AG04450 (cell line): ENCODE measurements at places on chromosomes 11 and 22. TPM values are rescaled to one million over a fixed set of nuclear protein-coding genes. Genes with fewer than 3 reads are reported as not detected.
A peak's percentile ranks its signal among the peaks of the same experiment; 100 is the strongest.

DNA sequence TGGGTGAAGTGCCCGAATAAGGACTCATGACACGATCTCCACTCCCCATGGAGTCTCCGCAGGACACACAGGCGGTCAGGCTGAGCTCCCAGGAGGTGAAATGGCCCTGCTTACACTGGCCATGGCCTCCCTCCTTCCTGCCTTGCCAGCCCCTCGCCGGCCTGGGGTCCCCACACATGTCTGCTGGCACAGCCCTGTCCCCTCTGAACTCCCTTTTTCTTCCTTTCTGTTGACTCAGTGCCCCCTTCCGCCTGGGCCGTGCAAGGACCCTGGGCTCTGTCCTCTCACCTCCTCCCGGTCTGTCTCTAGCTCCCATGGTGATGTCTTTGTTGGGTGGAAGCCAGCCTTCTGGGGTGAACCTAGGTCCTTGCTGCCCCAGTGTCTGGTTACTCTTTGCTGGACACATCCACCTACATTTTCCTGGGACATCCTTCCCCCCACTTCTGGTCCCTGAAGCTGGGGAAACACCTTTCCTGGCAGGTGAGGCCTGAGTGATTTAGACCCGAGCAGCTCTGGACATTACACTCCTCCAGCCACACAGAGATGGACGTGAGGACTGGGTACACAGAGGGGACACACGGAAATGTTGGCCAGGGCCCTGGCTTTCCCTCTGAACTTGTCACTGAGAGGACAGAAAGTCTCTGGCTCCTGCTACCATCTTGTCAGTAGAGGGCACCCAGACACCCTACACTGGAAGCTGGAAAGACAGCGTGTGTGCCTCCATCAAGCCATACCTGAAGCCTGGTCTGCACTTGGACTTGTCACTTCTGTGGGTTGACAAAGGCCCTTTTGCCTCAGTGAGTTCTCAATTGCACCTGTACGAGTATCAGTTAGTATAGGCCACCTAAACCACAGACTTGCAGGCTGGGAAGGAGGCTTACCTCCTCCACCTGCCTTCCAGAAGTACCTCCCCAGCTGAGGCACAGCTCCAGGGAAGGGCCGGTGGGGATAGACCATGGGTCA is 864.3 kb downstream of the TBC1D22A start:
- no peak for DNase-seq

GRCh38 chr11:91761406-91762025 is 463.1 kb upstream of the FAT3 start:
- DNase-seq, result no peak

The ADAMTS15 gene
- polyA plus RNA-seq, result 4.7 and 5.8 TPM in 2 replicates

The SMTNL1 gene
- not detected in 2 replicates for polyA plus RNA-seq

- peak; percentile 29 for DNase-seq
Observed at GRCh38 chr22:45240810-45241631, at the start of gene KIAA0930. Gene KIAA0930 (minus strand): TSS chr22:45240894. CDS start chr22:45240703, 191 bp downstream.

GRCh38 chr11:69489031-69489745 is 7.7 kb downstream of the LINC01488 start:
- no peak for DNase-seq

DNA sequence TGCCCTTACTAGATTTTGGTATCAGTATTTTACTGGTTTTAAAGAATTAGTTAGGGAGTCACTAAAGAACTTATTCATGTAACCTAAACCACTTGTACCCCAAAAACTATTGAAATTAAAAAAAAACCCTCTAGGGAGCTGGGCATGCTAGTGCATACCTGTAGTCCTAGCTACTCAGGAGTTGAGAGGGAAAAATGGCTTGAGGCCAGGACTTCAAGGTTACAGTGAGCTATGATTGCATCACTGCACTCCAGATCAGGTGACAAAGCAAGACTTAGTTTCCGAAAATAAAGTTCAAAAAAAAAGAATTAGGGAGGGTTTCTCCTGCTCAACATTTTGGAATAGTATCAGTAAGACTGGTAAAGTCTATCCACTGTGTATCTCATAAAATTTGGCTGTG is 364.4 kb upstream of the LUZP2 start:
- no peak for DNase-seq

DNA sequence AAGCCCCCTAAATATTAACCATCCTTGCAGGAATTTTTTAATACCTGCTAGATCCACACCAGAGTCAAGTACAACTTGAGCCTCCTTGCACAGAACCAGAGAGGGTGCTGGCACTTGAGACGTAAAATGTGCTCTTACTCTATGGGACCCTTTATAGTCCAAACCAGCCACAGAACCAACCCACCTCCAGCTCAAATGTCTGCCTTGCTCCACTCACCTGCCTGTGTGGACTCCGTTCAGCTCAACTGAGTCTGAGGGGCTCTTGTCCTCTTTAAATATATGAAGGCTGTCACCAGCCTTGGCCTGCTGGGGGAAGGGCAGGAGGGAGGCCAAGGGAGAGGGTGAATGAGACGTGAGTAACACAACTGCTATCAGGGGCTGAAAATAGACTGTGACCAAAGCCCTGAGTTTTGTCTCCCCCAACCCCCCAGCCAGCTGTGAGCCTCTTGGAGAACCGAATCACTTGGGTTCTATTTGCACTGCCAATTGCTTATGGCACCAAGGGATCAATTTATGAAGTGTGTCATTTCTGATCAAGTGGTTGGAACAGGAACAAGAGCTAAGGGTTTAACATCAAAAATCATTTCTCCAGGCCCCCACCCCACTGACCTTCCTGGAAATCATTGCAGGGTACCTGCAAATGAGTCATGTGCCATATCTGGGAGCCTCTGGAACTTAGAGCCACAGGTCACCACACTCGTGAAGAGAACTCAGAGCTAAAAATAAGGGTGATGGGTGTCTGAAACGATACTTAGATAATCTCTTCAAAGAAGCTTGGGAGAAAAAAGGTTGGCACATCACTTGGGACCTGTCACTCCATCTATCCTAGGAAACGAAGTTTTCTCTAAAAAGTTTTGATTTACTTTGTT is at the start of gene CSRP3:
CSRP3 (minus strand) TSS at position 247 of the 869 bp plus-strand sequence. CDS start 9,535 bp downstream, outside the sequence.
- no peak for DNase-seq

DNA sequence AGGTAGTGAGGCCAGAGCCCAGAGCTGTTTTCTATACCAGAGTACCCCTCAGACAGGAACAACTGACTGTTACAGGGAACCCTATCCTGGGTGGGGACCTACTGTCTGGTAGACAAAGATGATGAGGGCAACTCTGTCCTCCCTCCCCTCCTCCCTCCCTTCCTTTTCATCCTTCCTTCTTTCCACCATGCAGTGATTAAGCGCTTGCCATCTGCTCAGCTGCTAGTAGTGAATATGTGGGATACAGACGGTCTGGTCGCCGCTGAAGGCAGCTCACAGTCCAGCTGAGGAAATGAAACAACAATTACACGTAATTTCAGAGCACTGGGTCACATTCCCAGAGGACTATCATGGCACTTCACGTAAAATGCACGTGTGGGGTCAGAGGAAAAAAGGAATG is 597.1 kb downstream of the BUD13 start:
- no peak for DNase-seq

The OR51B4 gene
- 0.67 and 0.82 TPM in 2 replicates for polyA plus RNA-seq

DNA sequence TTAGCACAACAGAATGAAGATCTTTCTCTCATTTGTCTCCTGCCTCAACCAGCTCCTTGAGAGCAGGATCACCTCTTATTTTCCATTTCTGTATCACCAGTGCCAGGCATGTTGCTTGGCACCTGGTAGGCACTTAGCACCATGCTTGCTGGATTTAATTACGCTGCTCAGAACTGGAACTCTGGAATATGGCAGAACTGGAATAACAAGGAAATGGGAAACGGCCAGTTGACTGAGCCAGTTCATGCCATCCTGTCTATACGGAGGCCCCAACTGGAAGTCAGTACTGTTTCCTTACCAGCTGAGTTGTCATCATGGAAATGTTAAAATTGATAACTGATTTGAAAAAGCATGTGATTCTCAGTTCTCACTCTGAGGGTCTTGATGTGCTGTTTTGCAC is 69.5 kb upstream of the YWHAH start:
- no peak for DNase-seq

The PTPRCAP gene
- polyA plus RNA-seq, result 0.07 and 0.12 TPM in 2 replicates

The TPBGL gene
- polyA plus RNA-seq, result 0.02 TPM in 1 of 2 replicates, not detected in the other

- no peak for DNase-seq
Observed at GRCh38 chr11:125433454-125434121, 62.5 kb downstream of the FEZ1 start.

GRCh38 chr22:35540595-35541253 is at the start of gene RASD2:
Gene RASD2 (plus strand): TSS chr22:35540831. CDS start chr22:35546810, 5,979 bp downstream.
- no peak for DNase-seq

DNA sequence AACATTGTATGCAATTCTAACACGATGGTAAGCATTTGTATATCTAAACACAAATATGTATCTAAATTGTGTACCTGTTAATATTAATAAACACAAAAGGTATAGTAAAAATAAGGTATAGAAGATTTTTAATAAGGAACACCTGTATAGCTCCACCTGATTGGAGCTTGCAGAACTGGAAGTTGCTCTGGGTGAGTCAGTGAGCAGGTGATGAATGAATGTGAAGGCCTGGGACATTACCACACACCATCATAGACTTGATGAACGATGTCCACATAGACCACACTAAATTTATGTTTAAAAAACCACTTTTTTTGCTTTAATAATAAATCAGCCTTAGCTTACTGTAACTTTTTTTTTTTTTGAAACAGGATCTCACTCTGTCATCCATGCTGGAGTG is 97.6 kb upstream of the CLMP start:
- no peak for DNase-seq

DNA sequence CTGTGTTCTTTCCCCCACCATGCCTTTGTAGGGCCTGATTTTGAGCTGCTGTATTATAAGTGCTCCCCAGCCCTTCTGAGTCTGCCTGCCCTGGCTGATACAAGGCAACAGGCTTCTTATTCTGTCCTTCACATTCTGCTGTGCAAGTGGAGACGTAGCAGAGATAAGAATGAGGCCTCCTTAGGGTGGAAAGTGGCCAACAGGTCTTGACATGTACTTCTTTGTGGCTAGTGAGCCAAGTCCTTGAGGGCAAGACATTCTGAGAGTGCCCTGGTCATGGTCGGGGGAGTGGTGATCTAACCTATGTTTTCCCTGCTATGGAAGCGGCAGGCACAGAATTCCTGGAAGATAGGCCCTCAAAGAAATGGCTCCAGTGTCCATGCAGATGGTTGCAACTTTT is 235.7 kb upstream of the CADM1 start:
- DNase-seq, result no peak

GRCh38 chr22:43473031-43473430 is 61.2 kb downstream of the MPPED1 start:
- no peak for DNase-seq

The MMP8 gene
- 0.04 TPM in 1 of 2 replicates, not detected in the other for polyA plus RNA-seq

- DNase-seq, result no peak
Observed at GRCh38 chr22:40411506-40411861, 41.1 kb downstream of the SGSM3 start.

DNA sequence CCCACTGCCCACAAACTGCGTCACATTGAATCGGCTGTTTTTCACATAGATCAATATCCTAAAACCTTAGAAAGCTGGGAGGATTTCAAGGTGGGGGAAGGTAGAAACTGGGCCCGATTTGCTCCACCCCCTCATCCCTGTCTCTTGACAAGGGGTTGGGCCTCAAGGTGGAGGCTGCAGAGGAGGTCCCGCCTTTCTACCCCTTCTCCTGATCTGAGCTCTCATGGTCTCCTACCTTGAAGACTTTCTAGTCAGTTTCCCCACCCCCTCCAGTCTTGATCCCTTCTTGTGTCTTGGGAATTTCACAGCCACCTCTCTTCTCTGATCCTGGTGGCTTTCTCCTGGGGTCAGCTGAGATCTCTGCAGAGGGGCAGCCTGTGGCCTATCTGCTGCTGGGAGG is 4.5 kb upstream of the STARD10 start:
- no peak for DNase-seq

The KLHL35 gene
- polyA plus RNA-seq, result 0.81 and 1.0 TPM in 2 replicates

DNA sequence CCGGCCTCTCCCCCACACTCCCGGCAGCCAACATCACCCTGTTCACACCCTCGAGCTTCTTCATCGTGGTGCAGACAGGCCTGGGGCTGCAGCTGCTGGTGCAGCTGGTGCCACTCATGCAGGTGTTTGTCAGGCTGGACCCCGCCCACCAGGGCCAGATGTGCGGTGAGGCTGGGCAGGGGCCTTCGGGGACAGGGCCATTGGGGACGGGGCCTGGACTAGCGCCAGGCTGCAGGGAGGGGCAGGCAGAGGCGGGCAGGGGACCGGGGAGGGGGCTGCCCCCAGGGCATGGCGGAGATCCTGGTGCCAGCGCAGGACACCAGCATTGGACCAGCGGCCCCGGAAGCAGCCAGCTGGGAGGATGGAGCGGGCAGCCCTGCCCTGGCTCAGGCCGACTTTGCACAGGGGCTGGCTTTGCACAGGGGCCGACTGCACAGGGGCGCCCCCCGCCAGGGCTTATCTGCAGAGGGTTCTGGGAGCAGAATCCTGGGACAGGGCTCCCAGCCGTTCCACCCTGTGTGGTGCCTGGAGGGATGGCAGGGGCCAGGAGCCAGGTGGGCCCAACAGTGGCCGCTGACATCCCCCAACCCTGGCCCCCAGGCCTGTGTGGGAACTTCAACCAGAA is 8.6 kb downstream of the MUC5B start:
- DNase-seq, result no peak

- no peak for DNase-seq
Observed at GRCh38 chr11:86747801-86748200, 52.5 kb upstream of the PRSS23 start.

DNA sequence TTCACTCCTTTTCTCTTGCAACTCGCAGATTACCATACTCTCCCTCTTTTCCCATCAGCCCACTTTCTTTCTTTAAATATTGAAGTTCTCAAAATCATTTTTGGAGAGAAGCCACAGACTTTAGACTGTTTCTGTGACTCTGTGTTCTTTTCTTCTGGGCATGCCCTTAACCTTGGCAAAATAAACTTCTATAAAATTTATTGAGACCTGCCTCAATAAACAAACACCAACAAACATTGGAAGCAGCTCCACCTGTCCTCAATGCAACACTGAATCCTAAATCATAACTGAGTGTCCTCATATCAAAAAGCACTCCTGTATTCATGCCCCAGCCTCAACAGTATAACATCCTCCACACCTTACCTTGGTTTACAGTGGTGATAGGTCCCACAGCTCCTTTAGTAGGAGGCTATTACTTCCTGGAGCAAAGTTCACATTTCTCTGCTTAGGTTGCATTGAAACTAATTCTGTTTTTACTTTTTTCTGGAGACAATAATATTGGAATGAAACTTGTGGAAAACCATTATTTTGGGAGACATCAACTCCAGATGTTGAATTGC is 320.0 kb upstream of the LRRC4C start:
- DNase-seq, result no peak

The CHADL gene
- 0.24 and 0.65 TPM in 2 replicates for polyA plus RNA-seq

The CARNS1 gene
- 0.07 and 0.09 TPM in 2 replicates for polyA plus RNA-seq
